ENCODE measurements at places on chromosomes 2 and 18.

GRCh38 chr2:12296915-12297314 is 419.8 kb upstream of the TRIB2 start:
- DNase-seq: no peak

GRCh38 chr2:241417626-241418025 is 61.5 kb downstream of the FARP2 start:
- no peak for DNase-seq

DNA sequence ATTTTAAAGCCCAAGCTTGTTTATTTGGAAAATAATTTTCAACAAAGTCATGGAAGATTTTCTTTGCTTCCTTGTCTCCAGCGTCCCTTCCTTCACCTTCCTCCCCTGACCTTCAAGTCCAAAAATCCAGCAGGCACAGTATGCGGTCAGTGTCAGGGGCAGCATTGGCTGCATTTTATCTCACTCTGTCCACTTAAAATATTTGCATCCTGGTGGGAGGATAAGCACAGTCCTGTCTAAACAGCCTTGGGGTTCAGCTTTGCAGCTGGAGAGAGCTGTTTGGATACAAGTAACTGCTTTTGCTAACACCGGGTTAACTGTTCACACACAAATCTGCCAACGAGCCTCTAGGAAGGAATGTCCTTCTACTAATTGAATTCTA is 318.1 kb downstream of the PDE11A start:
- no peak for DNase-seq

- DNase-seq: no peak
Observed at GRCh38 chr2:205759257-205759656, 77.0 kb downstream of the NRP2 start.

- DNase-seq: no peak
Observed at GRCh38 chr2:169670215-169670651, 24.0 kb downstream of the CFAP210 start.

DNA sequence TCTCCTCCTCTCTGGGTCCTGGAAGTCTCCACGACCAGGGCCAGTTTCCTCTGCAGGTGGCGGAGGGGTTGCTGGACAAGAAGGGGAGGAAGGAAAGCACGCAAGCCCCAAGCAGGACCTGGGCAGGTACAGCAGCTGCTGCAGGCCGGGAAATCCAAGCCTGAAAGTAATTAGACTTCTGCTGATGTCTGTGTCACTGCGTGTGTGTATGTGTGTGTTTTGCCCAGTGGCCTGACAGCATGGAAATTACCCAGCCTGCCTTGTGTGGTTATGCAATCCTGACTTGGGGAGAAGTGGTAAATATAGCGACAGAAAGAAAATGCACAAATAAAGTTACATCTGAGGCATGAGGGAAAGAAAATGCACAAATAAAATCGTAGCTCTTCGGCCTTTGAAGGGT is 121.8 kb upstream of the ZBTB14 start:
- DNase-seq: no peak

GRCh38 chr2:72883356-72883962 is 3.7 kb upstream of the SPR start:
- DNase-seq: no peak

- no peak for DNase-seq
Observed at GRCh38 chr2:126999106-126999756, 100.5 kb downstream of the TEX51 start.

- DNase-seq: no peak
Observed at GRCh38 chr2:5720426-5720825, 28.2 kb downstream of the SOX11 start.

DNA sequence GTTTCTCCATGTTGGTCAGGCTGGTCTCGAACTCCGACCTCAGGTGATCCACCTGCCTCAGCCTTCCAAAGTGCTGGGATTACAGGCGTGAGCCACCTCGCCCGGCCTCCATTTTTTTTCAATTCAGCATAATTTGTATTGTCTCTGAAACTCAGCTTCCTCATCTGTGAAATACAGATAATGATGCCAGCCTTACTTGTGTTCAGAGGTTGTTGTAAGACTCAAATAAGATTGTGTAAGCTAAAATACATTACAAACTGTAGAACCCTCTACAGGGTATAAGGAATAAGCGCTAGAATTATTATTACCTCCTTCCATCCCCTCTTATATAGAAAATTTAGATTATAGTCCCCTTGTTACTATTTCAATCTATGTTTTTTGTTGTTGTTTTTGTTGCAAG is 24.8 kb upstream of the STARD7 start:
- DNase-seq: no peak

DNA sequence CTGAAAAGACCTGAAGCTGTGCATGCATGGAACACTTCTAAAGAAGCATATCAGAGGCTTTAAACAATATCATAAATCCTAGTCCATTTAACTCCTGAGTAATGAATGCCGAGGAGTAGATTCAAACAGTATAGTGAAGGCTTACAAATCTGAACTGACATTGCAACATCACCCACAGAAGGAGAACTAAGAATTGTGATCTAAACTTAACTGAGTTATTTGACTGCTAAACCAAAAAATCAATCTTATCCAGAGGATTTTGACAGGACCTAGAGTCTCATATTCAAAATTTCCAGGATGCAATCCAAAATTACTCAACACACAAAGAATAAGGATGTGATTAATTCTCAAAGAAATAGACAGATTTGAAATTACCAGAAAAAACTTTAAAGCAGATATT is 181.0 kb downstream of the SLC39A10 start:
- no peak for DNase-seq

DNA sequence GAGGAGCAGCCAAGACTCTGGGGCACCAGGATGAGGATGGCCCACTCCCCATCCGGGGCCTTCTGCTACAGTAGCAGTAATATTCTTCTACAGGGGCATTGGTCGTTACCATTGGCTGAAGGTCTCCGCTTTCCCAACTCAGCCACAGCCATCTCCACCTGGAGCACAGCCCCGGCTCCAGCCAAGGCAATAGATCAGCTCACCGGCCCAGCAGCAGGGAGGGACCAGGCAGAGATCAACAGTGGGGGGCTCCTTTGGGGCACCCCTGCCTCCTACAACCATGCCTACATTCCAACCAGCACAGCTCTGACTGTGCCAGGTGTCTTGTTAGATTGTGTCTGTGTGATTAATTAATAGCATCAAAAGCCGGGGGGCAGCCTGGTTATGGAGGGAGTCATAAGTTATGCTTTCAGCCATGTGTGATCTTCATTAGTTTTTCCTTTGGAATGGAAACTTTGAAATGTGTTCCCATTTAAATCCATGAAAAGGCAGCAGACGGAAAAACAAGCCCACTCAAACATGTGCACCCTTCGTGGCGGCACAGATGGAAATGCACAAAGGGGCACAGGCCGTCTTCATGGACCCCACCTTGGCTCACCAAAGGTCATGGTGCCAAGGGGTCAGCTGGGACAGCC is 68.6 kb upstream of the BZW1 start:
- DNase-seq: no peak

DNA sequence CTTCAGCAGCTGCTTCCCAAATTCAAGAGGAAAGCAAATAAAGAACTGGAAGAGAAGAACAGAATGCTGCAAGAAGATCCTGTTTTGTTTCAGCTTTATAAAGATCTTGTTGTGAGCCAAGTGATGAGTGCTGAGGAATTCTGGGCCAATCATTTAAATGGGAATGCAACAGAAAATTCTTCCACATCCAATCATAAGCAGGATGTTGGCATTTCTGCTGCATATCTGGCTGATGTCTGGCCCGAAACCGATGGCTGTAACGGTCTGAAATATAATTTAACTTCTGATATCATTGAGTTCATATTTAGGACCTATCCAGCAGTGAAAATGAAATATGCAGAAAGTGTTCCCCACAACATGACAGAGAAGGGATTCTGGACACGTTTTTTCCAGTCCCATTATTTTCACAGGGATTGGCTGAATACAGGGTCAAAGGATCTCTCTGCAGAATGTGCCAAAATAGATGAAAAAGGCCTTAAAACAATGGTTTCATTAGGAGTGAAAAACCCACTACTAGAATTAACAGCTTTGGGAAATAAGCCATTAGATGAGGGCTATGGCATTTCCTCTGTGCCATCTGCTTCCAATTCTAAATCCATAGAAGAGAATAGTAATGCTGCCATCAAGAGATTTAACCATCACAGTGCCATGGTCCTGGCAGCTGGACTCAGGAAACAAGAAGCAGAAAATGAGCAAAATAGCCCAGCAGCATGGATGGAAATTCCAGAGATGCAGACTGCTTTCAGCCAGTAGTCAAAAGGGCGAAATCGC is 175.6 kb downstream of the MC4R start:
- DNase-seq: no peak

DNA sequence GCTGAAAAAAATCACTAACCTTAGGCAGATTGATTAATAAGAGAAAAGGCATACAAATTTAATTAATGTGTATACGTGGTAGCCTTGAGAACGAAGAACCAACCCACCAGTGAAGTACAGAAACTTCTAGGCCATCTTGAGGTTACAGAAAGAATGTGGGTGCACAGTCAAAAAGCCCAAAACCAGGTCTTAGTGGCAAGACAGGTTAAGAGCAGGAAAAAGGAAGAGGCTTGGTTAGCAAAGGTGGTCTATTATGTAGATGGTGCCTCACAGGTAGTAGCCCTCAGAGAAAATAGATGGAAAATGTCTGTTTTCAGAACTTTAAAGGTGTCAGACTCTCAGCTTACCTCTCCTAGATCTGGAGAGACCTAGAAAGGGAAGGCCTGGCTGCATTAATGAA is 22.0 kb upstream of the SLC35G4 start:
- no peak for DNase-seq

- DNase-seq: no peak
Observed at GRCh38 chr2:53475321-53475720, 292.3 kb upstream of the CHAC2 start.

GRCh38 chr2:178275600-178275999 is 81.3 kb downstream of the OSBPL6 start:
- DNase-seq: no peak

- no peak for DNase-seq
Observed at GRCh38 chr18:53153281-53153680, 813.3 kb downstream of the DCC start.

DNA sequence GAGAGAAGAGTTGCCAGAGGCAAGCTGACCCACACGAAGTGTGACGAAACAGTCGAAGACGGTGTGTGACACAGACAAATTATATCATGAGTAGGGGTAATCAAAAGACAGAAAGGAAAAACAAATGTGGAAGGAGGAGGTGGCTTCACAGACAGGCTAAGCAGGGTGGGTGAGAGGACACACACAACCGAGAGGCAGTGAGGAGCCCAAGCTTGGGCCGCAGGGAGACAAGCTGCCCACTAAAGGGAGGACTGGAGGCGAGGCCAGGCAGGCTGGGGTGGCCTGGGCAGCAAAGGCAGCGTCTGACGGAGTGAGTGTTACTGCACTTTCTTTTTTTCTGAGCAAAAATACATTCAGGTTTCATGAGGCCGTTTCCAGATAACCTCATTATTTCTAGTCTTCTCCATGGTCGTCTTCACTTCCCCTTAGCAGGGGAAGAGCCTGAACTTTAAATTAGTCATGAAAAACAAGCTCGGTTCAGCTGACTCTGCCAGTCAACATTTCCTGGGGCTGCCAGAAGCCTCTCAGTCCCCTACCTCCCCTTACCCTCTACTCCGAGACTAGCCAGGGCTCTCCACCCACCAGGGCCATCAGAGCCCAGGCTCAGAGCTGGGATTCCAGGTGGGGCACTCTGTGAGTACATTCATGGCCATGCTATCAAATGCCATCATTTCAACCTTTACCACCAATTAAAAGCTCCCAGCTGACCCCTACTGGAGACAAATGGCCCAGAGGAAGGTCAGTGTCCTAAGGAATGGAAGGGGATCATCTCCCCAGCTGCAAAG is 13.8 kb upstream of the ZFP36L2 start:
- DNase-seq: no peak

DNA sequence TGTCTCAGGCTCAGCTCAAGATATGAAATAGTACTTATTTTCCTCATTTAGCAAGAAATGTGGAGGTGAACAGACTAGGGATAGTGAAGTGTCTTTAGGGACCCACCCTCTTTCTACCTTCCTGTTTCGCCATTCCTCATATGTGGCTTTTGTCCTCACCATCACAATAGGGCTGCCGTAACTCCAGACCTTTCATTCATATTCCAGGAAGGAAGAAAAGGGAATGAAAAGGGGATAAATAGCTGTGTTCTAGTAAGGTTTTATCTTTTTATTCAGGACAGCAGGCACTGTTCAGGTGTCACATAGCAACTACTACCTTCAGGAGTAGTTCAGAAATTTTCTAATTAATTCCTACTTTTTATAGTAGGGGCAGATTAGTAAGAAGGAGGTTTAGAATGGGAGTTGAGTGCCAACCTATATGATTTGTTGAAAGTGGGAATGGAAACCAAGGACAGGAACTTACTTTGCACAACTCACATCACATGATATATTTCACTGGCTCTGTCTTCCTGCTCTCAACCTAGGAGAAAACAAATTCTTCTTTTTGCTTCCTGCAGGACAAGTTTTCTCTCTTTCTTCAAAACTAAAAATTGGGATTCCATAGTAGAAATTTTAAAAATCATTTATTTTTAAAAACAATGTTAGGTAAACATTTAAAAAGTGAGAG is 36.0 kb upstream of the HDAC4 start:
- no peak for DNase-seq

DNA sequence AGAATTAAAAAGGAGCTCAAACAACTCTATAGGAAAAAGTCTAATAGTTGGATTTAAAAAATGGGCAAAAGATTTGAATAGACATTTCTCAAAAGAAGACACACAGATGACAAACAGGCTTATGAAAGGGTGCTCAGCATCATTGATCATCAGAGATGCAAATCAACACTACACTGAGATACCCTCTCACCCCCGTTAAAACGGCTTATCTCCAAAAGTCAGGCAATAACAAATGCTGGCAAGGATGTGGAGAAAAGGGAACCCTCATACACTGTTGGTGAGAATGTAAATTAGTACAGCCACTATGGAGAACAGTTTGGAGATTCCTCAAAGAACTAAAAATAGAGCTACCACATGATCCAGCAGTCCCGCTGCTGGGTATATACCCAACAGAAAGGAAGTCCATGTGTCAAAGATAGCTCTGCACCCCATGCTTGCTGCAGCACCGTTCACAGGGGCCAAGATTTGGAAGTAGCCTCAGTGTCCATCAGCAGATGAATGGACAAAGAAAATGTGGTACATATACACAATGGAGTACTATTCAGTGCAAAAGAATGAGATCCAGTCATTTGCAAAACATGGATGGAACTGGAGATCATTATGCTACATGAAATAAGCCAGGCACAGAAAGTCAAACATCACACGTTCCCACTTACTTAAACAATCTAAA is 46.7 kb upstream of the B3GNT7 start:
- no peak for DNase-seq

- DNase-seq: no peak
Observed at GRCh38 chr2:111071600-111072171, 49.0 kb upstream of the BCL2L11 start.

DNA sequence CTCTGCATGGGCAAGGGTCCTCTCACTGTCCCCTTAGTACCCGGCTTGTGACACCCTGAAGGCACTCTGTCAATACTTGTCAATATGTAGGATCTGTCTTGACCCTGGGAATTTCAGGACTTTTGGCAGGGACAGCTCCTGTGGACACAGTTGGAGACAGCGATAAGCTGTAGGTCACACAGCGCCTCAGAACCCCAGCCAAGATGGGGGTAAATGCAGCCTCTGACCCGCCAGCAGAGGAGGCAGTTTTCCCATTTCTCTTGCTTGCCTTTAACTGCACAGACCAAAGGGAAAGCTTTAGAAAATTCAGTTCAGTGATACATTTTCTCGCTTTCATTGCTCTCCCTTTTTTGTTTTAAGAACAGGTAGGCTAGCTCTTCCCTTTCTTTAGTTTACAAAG is 54.8 kb upstream of the KLHL29 start:
- DNase-seq: no peak

- no peak for DNase-seq
Observed at GRCh38 chr2:226544596-226545210, 254.9 kb downstream of the IRS1 start.

All from activated CD4-positive, alpha-beta T cell treated with anti-CD3 and anti-CD28 coated beads for 4 hours (primary cell).